Iris pigment epithelial cell (primary cell): ENCODE measurements at places on chromosomes 4 and X.

DNA sequence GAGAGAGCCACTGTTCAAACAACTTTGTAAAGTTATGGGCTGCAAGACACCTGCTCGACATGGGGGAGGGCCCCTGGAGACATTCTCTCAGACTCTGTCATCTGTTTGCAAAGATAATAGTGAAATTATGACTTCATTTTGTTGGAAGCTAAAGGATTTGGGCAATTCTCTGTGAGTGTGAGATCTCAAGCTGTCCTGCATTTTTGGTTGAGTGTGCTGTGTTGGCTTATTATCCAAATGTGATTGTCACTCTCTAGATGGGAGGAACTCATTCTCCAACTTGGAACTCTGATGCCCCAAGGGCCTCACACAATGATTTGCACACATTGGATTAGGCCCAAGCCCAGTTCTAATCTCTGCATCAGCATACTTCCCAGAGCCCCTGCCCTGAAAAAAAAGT lies 63.7 kb downstream of the STK32B start:
- no peak for DNase-seq

GRCh38 chr4:96317891-96318290 lies 478.0 kb downstream of the PDHA2 start:
- DNase-seq = no peak

GRCh38 chr4:17197070-17197469 lies 298.6 kb upstream of the LDB2 start:
- no peak for DNase-seq

GRCh38 chr4:138090918-138091676 lies 151.1 kb downstream of the SLC7A11 start:
- peak; percentile 10 for DNase-seq

GRCh38 chrX:21982311-21982710 lies 41.8 kb downstream of the SMS start:
- no peak for DNase-seq

- DNase-seq = peak; percentile 28
Observed at GRCh38 chr4:86775061-86775460, 74.1 kb downstream of the SLC10A6 start.

DNA sequence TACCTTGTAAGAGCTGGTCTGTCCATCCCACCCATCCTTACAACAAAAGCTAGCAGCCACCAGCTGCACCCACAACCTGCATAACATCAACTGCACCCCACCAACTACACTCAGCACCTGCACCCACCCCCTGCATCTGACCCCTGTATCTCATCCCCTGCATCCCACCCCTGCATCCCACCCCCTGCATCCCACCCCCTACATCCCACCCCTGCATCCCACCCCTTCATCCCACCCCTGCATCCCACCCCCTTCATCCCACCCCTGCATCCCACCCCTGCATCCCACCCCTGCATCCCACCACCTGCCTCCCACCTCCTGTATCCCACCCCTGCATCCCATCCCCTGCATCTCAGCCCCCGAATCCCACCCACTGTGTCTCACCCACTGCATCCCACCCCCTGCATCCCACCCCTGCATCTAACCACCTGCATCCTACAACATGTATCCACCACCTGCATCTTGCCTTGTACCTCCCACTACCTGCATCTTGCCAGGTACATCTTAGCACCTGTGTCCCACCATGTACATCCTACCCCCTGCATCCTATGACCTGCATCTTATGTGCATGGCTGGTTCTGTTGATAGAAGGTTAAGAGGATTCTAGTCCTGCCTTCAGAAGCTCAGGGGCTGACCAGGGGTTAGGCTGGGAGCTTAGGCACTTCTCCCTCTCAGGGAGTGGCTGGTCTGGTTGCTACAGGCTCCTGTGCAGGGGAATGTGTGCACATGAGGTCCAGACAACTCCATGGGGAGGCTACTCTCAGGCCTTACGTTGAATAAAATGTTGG lies 9.4 kb downstream of the TMEM271 start:
- no peak for DNase-seq

GRCh38 chrX:9249051-9249846 lies 215.3 kb upstream of the FAM9B start:
- no peak for DNase-seq

- DNase-seq = peak; percentile 41
Observed at GRCh38 chr4:7392438-7393421, 42.0 kb downstream of the PSAPL1 start.

GRCh38 chrX:123884809-123885408 lies 25.1 kb downstream of the XIAP start:
- DNase-seq = peak; percentile 54

- DNase-seq = no peak
Observed at GRCh38 chr4:8328866-8329559, 59.5 kb downstream of the HTRA3 start.

GRCh38 chrX:38717871-38718270 lies 83.4 kb upstream of the MID1IP1 start:
- DNase-seq = peak; percentile 35

DNA sequence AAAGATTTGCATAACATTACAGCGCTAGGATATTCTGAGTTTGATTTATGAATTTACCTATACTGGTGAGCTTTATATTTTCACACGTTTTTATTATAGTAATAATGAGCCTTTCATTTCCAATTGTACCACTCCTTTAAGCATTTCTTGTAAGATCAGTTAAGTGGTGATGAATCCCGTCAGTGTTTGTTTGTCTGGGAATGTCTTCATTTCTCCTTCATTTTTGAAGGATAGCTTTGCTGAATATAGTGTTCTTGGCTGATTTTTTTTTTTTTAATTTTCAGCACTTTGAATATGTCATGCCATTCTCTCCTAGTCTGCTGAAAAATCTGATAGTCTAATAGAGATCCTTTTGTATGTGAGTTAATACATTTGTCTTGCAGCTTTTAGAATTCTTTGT lies 70.1 kb downstream of the IL15 start:
- no peak for DNase-seq

GRCh38 chr4:158805635-158806471 lies 37.0 kb downstream of the FNIP2 start:
- no peak for DNase-seq

- no peak for DNase-seq
Observed at GRCh38 chr4:181365671-181366070, 877.5 kb upstream of the TENM3 start.

GRCh38 chr4:178081896-178082295 lies 639.7 kb upstream of the AGA start:
- DNase-seq = no peak

DNA sequence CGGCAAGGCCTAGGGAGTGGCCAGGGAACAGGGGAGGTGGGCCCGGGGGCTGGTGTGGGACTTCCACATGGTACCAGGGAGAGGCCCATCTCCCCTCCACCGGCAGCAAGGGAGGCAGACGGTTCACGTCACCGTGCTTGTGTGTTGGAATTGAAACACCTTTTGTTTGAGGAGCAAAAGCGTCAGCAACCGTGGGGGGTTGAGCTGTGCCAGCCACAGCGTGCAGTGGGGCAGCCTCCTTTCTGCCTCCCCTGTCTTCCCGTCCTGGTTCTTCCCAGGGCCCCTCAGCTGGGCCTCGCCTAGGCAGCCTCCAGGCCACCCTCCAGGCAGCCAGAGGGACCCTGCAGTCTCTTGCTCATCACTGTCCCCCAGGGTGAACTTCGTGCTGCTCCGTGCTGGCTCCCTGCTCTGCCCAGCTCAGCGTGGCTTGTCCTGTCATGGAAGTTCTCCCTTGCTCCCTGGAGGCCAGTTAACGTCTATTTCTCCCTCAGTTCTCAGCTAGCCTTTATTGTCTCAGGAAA lies 32.1 kb upstream of the HGFAC start:
- no peak for DNase-seq

- DNase-seq = peak; percentile 87
Observed at GRCh38 chr4:152956650-152957436, 20.7 kb downstream of the FHDC1 start.

DNA sequence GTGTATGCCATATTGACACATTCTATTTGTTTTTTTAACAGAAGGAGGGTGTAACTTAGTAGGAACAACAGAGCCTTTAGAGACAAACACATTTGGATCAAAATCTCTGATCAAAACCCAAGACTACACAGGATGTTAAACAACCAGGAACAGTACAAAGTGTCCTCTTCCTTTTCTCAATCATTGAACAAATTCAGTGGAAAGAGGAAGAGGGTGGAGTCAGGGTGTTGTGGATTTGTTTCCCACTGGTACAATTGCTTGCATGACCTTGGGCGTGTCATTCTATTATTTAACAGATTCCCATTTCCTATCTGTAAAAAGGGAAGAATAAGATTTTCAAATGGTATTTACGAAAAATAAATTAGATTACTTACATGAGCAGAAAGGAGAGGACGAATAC lies 1162.8 kb upstream of the PRKX start:
- no peak for DNase-seq

DNA sequence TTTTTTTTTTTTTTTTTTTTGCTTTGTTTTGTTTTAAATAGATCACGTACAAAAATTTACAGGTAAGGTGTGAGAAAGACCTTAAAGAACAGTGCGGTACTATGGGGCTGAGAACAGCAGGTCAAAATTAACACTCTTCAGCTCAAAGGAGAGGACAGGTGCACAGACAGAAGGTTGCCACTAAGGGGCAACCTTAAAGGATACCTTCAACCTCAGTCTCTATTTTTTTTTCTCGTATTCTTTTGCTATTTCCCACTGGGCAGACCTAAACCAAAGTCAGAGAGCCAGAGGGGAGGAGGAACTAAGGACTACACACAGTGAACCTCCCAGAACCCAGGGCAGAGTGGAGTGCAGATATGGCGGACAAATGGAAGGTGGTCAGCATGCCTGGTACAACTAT lies 1984.3 kb upstream of the IGFBP7 start:
- no peak for DNase-seq

DNA sequence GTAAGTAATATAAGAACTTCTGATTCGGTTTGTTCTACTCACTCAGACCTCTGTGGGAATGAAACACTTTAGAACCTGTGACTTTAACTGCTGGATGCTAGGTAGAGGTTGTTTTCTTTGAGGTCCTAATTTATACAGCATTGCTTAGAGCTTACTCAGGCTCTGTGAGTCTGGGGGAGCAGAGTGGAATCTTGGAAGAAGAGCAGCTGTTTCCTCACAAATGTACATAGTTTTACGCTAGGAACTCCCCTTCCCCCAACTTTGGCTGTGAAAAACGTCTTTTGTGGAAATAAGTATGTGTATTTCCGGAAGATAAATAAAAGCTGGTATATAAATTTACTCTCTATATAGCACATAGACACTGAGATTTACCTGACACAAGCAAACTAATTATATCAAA lies 141.4 kb downstream of the NAA11 start:
- DNase-seq = no peak

DNA sequence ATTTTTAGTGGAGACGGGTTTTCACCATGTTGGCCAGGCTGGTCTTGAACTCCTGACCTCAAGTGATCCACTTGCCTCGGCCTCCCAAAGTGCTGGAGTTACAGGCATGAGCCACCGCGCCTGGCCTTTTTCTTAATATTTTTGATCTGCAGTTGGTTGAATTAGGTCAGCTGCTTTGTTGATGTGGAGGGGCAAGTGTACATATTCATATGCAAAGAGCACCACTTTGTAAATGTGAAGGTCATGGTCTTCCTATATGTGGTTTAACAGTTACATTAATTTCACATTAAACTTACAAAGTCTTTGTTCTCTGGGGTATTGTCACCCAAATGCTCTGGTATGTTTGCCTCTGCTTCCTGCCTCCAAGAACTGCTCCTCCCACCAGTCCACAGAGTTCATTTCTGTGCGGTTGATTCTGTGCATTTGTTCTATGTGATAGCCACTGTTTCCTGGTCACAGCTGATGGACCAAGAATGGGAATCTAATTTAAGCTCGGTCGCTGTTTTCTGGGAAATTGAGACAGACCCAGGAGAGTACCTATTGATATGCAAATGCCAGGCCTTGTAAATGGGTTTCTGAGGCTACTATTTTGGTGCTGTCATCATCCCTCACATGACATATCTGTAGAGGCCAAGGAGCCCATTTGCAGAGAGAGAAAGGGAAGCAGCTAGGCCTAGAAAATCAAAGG lies 26.9 kb upstream of the HPSE start:
- DNase-seq = no peak

DNA sequence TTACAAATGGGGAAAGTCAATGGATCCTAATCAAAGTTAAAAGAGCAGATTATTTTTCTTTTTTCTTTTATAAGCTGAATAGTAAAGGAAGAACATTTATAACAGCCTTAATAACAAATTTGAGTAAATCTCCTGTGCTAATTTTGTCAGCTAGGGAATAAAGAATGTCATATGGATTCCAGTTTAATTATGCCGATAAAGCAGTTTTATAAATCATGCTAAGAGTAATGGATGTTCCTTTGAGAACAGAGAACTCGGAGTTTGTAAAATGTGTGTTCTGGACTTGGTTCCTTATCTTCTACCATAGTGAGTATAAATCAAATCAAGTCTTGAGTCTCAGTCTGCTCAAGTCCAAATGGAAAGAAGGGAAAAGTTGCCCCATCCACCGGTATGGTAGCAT lies 180.3 kb upstream of the FTHL17 start:
- DNase-seq = no peak

DNA sequence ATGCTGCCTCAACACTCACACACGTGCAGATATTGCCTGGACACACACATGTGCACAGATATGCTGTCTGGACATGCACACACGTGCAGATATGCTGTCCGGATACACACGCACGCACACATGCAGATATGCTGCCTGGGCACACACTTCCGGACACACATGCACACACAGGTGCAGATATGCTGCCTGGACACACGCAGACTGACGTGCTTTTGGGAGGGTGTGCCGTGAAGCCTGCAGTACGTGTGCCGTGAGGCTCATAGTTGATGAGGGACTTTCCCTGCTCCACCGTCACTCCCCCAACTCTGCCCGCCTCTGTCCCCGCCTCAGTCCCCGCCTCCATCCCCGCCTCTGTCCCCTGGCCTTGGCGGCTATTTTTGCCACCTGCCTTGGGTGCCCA lies 14.7 kb downstream of the FGFRL1 start:
- peak; percentile 23 for DNase-seq

DNA sequence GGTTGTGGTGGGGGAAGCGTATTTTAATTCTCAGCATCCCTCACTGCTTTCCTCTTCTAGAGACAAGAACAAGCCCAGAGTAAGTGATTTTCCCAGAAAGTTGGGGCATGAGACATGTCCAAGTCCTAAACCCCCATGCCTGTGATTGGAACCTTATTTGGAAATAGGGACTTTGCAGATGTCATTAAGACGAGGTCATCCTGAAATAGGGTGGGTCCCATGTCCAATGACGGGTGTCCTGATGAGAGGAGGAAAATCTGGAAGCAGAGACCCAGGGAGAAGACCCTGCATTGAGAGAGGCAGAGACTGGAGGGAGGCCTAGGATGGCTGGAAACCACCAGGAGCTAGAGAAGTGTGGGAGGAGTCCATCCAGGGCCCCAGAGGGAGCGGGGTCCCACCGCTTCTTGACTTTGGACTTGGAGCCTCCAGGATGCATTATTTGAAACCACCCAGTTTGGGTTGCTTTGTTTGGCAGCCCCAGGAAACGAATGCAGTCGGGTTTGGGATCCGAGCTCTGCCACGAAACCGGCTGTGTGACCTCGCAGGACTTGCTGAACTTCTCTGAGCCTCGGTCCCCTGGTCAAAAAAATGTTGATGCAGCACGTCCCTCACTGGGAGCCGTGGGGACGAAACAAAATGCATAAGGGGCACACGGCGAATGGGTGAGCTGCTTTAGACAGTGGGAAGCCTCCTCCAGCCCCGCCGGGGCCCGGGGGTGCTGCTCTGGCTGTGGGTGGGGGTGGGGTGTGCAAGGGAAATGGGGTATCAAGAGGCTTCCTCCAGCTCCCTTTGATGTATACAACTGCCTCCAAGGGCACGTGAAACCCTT lies 113.9 kb downstream of the CPZ start:
- DNase-seq = no peak

GRCh38 chr4:140168474-140168873 lies 14.5 kb upstream of the MAML3 start:
- peak; percentile 60 for DNase-seq
